Activated CD8-positive, alpha-beta memory T cell treated with anti-CD3 and anti-CD28 coated beads, Interleukin-2, amount 10 ng/mL, durations not matched to agents 7 days and 5 days (primary cell): ENCODE measurements at places on chromosomes 3 and 15.
A peak's percentile ranks its signal among the peaks of the same experiment; 100 is the strongest.

- no peak for DNase-seq
Observed at GRCh38 chr3:58725326-58725853, 58.8 kb upstream of the FAM3D start.

DNA sequence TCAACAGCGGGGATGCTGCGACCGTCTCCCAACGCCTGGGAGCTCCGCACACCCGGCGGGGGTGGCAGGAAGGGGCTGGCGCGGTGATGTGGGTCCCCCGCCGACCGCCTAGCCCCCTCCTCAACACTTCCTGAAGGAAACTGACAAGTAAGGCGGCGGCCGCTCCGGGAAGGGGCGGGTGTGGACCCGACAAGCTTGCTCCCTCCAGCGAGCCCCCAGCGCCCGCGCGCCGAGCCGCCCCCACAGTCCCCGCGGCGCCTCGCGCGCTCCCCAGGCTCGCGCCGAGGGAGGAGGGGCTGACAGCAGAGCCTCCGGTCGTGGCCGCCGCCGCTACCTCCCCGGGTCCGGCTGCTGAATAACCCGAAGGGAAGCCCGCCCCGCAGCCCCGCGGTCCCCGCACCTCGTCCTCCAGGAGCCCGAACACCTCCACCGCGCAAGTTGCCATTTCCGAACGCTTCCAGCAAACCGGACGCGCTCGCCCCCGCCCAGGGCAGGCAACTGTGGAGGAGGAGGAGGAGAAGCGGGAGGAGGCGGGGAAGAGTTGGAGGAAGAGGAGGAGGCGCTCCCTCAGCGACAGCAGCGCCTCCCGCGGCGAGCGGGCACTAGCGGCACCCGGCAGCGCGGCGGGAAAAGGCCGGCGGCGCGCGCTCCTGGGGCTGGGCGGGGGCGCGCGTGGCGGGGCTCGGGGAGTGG is at the start of gene NEDD4:
TSS of gene NEDD4 (minus strand) at position 502 of the 693 bp plus-strand sequence. CDS start at position 445, 57 bp downstream.
- peak; percentile 81 for DNase-seq

DNA sequence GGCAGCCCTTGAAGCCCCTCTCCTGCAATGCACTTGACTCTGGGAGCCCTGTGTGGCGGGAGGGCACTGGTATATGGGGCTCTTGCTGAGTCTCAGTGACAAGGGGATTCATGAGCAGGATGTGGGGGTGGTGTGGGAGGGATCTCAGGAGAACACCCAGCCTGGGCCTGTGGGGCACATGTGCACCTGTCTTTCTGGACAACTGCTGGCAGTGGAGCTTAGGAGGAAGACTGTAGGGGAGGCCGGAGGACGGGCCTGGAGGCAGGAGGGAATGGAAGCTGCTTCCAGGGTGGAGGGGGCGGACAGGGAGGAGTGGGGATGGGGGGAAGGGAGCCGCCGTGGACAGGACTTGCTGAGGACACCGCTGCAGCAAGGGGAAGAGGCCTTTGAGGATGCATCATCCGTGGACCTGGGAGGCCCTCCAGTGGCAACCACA is 10.8 kb upstream of the SNRPA1 start:
- no peak for DNase-seq

DNA sequence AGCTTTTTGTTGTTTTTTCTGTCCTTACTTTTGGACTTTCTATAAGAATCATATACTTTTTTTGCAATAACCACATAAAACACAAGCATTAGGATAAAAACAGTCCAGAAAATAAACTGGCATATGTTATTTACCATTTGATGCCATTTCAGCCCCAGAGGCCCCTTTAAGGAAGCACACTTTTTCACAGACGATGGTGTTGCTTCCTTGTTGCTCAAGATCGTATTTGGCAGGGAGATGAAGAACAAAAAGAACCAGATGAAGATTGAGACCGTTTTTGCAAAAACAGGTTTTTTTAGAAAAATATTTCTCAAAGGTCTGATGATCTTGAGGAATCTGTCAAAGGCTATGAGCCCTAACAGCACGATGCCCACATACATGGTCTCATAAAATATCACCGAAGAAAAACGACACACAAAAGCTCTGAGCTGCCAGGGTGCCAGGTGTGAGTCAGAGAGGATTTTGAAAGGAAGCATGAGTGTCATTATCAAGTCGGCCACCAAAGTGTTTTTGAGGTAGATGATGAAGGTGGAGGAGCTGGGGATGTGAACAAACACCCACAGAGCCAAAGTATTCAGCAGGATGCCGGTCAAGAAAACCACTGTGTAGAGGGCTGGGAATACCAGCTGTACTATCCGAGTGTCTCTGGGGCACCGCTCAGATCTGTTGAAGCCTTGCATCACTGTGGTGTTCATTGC is 902 bp downstream of the P2RY13 start:
- peak; percentile 56 for DNase-seq

DNA sequence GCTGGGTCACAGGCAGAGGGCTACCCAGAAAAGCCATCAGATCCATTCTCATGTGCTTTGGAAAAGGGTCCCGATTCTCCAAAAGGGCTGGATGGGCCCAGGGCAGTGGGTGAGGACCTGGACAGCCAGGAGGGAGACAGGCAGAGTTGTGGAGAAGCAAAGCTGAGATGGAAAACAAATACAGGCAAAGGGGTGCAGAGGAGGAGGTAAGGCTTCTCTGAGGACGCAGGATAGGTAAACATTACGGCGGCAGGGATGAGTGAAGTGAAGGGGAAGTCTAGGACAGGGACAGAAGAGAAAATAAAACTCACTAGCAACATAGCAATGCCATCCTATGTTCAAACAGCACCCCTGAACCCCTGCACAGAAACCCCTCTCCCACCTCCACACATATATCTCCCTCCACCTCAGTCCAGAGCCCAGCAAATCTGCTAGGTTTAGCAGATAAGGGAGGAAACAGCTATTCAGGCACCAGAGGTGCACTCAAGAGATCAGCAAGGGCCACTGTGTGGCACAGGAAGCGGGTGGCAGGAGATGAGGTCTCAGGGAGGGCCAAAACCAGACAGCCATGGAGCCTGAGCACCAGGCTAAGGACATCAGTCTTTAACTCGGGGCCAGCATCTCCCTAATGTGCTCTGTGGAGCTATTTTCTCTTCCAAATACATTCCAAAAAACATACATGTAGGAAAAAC is 51.3 kb downstream of the HOMER2 start:
- no peak for DNase-seq

- peak; percentile 70 for DNase-seq
Observed at GRCh38 chr3:40170395-40170794, 139.1 kb upstream of the EIF1B start.

- DNase-seq, result no peak
Observed at GRCh38 chr15:39312984-39313383, 267.9 kb upstream of the THBS1 start.

DNA sequence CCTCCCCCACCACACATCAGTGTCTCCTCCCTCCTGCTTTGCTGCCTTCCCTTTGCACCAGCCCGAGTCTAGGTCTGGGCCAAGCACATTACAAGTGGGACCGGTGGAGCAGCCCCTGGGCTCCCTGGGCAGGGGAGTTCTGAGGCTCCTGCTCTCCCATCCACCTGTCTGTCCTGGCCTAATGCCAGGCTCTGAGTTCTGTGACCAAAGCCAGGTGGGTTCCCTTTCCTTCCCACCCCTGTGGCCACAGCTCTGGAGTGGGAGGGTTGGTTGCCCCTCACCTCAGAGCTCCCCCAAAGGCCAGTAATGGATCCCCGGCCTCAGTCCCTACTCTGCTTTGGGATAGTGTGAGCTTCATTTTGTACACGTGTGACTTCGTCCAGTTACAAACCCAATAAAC is 2.3 kb upstream of the ABCF3 start:
- DNase-seq, result no peak

DNA sequence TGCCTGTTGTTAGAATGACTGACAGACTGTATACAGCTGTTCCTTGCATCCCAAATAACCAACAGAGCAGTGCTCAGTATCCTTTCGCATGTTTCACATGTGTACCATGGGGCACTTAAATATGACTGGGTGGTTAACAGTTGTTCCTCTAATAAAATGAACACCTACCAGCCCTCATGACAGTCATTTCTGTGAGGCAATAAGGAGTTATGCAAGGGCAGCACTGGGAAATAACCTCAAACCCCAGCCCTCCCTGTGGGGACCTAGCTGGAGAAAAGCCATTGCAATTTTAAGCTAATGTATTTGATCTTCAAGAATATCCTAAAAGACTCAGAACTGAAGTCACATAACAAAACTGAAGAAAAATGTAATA is 7.3 kb downstream of the RFT1 start:
- no peak for DNase-seq

DNA sequence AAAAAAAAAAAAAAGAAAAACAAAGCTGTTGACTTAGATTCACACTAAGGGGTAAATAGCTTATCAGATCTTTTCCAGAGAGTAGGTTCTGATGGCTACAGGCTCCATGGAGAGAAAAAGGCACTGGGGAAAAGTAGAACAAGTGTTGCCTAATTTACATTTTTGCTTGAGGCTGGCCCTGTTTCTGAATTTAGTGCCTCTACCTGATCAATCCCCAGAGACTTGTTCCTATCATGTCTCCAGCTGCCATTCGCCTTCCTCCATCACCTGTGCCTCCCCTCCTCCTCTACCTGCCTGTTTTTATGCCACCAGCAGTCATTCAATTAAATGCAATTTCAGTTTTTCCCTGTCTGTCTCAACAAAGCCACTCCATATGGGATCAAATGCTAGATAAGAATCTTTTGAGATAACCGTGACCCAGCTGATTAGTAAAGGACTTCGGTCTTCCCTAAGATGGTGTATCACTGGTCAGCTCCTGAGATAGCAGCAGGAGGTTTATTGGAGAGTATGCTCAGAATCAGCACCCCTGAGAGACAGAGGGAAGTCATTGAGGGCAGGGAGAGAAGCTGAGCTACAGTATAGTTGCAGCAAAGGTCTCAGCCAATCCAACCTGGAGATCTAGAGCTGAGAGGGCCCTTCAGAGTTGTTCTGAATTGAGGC is 88.1 kb upstream of the GADL1 start:
- no peak for DNase-seq

DNA sequence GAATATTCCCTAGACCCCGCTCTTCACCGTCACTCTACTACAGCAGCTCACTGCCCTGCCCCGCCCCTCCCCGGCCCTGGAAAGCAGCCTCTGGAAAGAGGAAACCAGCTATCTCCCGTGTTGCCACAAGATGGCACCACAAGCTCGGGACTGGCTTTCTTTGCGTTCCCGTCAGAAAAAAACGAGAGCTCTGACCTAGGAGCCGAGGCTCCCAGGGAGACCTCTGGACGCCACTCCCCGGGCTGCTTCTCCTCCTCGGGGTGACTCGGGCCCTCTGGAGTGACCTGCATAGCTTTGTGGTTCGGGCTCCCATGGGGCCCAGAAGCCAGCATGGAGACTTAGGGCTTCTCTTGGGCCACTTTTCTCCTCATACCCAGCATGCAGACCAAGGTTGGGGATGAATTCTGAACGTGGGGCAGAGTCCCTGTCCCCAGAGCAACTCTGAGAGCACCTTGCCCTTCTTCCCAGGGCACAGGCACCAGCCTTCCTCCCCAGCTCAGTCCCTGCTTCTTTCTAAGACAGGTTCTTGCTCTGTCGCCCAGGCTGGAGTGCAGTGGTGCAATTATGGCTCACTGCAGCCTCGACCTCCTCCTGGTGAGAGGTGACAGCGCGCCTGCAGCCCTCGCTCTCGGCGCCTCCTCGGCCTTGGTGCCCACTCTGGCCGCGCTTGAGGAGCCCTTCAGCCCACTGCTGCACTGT is 19.0 kb downstream of the STOML1 start:
- DNase-seq, result peak; percentile 88

DNA sequence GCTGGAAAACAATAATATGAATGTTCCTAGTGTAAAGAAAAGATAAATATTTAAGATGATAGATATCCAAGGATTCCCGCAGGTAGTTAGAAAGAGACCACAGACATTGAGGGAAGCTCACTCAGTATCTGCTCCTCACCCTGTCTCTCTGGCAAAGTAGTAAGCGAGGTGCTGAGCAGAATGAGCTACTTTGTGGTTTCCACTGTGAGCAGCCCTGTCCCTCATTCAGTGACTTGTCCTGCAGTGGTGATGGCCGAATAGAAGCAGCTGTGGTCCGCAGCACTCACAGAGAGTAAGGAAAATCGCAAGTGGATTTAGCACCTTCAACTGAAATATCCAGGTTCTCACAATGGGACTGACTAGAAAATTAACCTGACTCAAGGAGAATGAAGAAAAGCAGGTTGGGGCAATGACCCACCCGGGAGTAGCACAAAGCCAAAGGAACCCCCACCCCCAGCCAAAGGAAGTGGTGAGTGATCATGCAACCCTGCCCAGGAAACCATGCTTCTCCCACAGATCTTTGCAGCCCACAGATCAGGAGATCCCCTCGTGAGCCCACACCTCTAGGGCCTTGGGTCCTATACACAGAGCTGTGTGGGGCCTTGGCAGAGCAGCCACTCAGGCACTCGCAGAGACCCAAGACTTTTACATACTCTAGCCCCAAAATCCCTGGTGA is 21.8 kb upstream of the SLC25A38 start:
- peak; percentile 86 for DNase-seq

DNA sequence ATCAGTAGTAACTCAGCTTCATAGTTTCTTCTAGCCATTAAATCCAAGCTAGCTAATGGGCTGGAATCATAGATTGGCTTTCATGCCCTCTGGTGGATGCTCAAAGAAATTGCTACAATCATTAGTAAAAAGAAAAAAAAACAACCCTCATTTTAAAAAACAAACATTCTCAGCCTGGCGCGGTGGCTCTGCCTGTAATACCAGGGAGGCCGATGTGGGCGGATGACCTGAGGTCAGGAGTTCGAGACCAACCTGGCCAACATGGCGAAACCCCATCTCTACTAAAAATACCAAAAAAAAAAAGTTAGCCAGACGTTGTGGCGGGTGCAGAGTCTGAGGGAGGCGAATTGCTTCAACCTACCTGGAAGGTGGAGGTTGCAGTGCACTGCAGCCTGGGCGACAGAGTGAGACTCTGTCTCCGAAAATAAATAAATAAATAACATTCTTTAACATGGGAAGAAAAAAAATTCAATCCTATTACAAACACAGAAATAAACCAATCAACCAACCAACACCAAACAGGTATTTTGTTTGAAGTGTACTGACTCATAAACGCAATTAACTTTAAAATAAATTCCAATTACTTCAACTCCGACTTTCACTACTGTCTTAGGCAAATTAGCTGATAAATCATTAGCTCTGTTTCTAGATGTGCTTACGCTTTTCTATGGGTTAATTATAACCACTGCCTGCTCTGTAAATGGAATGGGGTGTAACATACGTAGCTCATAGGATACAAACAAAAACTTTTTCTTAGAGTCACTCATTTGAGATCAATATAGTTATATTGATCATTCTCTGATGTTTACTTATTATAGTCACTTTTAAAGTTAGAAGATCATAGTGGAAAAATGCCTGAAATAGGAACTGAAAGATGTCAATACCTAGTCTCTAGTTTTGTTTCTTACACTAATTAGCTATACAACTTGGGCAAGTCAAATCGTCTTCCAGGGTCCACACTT is 24.9 kb downstream of the TMEM207 start:
- peak; percentile 44 for DNase-seq

GRCh38 chr3:24315971-24316370 is 178.7 kb downstream of the THRB start:
- no peak for DNase-seq

GRCh38 chr3:108097322-108098002 is 6.6 kb upstream of the CD47 start:
- DNase-seq, result no peak

DNA sequence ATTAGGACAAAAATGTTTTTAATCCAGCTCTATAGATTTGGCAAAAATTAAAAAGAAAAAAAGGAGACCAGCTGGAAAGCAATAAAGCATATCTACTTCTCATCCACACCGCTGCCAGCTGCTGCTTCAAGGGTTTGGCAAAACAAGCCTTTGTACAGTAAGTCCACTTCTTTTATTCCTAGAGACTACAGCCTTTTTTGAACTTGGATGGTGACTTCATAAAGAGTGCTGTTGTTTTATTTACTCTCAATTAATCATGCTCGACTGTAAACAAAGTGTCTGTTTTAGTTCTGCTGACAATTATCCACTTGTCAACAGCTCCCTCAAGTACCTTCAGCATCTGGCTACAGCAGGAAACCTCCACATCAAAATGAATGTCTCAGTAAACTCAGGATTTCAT is 12.3 kb upstream of the FOXB1 start:
- no peak for DNase-seq
